ENCODE measurements at places on chromosomes 7 and 10. TPM values are rescaled to one million over a fixed set of nuclear protein-coding genes. Genes with fewer than 3 reads are reported as not detected.

Gene CYP2W1
- total RNA-seq, result not detected

Gene IFRD1
- 60.6 TPM for total RNA-seq

Gene CPVL
- total RNA-seq, result 28.0 TPM

Gene STOX1
- 5.8 TPM for total RNA-seq

Gene ACTL6B
- 0.33 TPM for total RNA-seq

Gene SPDYE8
- total RNA-seq, result not detected

DNA sequence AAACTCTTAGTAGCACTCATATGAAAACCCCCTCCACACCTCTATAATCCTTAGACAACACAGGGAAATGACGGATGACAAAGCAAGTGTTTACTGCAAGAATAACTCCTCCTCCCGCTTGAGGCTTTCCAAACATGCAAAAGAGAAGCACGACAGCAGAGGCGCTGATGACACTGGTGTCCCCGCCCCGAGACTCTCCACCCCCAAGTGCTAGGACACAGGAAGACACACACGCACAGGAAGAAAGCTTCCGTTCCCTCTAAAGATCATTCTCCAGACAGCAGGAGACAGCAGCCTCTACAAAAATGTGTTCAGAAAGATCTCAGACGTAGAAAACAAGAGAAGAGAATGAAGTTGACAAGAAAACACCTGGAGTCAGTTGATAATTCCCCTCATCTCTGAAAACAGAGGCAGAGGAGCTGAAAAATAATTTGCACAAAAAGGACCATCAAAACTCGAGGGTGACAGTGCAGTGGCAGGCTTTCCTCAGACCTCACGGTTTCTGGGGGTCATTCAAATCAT, 90.2 kb downstream of the DLG5 start:
- DNase-seq, result no peak
- H3K36me3 ChIP-seq, result peaks cover 20% of the 10 kb centered on the region
- no peak overlapping the region for H3K27ac ChIP-seq
- no peaks in the 10 kb centered on the region for H3K4me1 ChIP-seq
- H3K4me3 ChIP-seq, result no peak overlapping the region

DNA sequence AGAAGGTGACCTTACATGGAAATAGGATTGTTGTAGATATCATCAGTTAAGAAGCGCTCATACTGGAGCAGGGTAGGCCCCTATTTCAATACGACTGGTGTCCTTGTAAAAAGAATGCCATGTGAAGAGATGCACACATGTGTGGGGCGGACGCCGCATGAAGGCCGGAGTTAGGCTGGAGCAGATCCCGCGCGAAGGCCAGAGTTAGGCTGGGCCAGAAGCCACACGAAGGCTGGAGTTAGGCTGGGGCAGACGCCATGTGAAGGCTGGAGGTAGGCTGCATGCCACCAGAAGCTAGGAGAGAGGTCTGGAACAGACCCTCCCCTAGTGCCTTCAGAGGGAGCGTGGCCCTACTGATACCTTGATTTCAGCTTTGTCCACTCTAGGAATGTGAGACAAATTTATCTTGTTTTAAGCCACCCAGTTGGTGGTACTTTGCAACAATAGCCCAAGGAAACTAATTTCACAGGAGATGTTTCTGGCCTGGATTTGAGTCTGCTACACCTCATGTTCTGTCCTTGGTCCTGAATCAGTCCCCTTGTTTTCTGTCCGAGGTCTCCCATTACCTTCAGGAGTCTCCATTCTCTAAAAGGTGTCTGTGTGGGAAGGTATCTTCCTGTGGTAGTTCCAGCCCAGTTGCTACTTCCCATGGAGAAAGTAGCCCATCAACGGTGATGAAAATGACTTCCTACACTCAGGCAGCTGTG, 585.8 kb downstream of the LRMDA start:
- DNase-seq, result no peak
- no peaks in the 10 kb centered on the region for H3K36me3 ChIP-seq
- H3K4me1 ChIP-seq, result no peaks in the 10 kb centered on the region
- no peak overlapping the region for H3K27ac ChIP-seq
- H3K4me3 ChIP-seq, result no peak overlapping the region
- H3K27me3 ChIP-seq, result no peaks in the 10 kb centered on the region

DNA sequence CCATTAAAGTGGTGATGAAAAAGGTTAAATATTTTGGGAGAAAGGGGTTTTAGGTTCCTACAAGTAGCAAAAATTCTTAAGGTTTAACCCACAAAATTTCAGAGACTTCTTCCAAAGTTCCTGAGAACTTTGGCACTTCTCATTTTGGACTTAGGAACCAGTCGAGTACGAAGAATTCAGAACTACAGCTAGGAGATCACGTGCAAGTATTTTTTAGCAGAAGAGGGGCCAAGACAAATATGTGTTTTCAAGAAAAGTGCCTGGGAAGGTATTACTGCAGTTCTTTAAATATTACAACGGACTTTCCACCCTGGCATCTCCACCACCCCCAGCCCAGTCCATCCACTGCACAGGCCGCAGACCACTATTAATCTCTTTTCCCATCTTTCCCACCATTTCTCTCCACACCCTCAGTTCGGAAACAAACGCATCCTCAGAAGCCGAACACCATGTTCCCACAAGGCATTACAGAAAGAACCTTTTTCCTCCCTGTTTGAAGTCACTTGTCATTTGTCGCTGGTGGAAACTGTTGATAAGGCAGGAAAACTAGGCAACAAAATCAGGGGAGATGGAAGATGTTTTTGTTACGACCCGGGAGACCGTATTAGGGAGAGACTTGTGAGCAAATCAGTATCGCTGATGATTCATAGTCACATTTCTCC, 7.1 kb downstream of the INHBA start:
- H3K36me3 ChIP-seq, result no peaks in the 10 kb centered on the region
- H3K4me3 ChIP-seq, result no peak overlapping the region
- DNase-seq, result no peak
- no peak overlapping the region for H3K27ac ChIP-seq

DNA sequence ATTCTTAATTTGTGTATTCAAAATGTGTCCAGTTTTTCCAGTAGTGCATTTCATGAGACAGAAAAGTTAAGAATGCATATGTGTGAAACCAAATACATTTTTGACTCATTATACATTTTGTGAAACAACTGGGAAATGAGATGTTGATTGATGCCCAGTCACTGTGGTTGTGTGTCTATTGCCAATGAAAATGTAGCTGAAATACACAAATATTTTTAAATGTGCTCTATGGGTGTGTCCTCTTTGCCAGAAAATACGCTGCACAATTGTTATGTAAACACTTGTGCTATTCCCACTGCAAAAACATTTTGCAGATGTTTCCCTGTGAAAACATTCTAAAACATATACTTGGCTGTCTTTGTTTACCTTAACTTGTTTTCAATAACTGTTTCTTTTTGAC, 395.2 kb downstream of the TFEC start:
- H3K4me3 ChIP-seq, result no peak overlapping the region
- no peaks in the 10 kb centered on the region for H3K27me3 ChIP-seq
- H3K4me1 ChIP-seq, result no peaks in the 10 kb centered on the region
- no peak overlapping the region for H3K27ac ChIP-seq
- no peaks in the 10 kb centered on the region for H3K36me3 ChIP-seq

DNA sequence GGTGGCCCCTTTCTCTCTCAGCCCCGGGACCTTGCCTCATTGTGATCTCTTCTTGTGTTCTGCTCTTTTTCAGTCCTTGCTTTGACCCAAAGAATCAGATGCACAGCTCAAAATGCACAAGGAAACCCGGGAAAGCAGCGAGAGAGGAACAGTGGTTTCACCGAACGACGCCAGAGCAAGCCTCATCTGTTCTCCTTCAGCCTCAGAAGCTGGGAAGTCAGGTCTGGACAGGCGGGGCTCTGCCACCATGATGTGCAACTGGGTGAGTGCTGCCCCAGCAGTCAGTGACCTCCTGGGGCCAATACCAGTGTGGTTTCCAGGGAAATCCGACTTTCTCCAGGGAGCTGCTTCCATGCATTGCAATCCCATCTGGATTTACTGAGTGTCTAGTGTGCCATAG, 133.4 kb downstream of the PRKCQ start:
- H3K36me3 ChIP-seq, result no peaks in the 10 kb centered on the region
- no peaks in the 10 kb centered on the region for H3K27me3 ChIP-seq
- DNase-seq, result no peak
- H3K4me3 ChIP-seq, result no peak overlapping the region

DNA sequence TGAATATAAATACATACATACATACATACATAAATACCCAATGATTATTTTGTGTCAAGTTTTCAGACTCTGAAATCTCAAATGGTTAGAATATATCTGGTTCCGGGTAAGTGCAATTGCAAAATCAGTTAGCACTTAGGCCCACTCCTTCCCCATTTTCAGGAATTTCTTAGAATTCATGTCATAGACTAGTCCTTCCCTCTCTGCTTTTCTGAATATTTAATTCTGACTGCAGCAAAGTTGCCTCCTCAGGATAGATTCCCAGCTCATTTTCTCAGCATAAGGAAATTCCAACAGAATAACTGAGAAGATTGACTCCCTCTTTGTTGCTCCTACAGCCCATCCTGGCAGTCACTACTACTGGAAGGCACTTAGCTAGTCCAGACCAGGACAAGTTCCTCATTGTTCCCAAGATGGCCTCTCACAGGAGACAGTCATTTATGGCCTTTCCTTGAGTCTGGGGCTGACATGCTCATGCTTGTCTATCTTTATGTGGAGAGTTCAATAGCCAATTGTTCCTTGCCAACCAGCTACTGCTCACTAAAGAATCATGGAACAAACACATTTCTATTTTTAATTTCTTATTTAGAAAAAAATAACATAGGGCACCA, 142.9 kb upstream of the ITGB1 start:
- DNase-seq, result no peak
- peaks cover 4% of the 10 kb centered on the region for H3K4me1 ChIP-seq
- H3K27me3 ChIP-seq, result no peaks in the 10 kb centered on the region
- H3K4me3 ChIP-seq, result no peak overlapping the region
- no peak overlapping the region for H3K27ac ChIP-seq
- H3K36me3 ChIP-seq, result peaks cover 33% of the 10 kb centered on the region

DNA sequence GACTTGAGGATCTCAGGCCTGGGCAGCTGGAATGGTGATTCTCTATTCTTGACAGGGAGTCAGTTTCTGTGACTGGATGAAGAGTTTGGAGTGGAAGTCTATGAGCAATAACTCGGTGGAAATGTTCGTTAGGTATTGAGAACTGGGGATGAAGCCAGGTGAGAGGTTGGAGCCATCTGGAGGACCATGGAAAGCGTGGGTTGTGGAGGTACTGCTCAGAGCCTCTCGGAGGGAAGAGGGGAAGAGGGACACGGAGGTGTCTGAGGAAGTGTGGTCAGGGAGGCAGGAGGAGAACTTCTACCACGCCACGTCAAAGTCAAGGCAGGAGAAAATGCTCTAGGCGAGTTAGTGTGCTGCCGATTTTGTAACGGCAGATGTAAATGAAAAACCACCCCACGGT, 430.7 kb downstream of the DPP6 start:
- DNase-seq, result no peak
- no peak overlapping the region for H3K4me3 ChIP-seq
- no peak overlapping the region for H3K27ac ChIP-seq
- H3K27me3 ChIP-seq, result no peaks in the 10 kb centered on the region
- no peaks in the 10 kb centered on the region for H3K36me3 ChIP-seq
- H3K4me1 ChIP-seq, result no peaks in the 10 kb centered on the region

- peak; percentile 82 for DNase-seq
- H3K4me3 ChIP-seq, result 0 out of 3 replicates have a peak overlapping the region, but pooled peaks have one; percentile 9
- no peaks in the 10 kb centered on the region for H3K36me3 ChIP-seq
- H3K4me1 ChIP-seq, result no peaks in the 10 kb centered on the region
Observed at GRCh38 chr7:37643876-37644275, 39.7 kb upstream of the GPR141 start.

- H3K4me3 ChIP-seq, result no peak overlapping the region
- H3K36me3 ChIP-seq, result no peaks in the 10 kb centered on the region
- H3K27me3 ChIP-seq, result no peaks in the 10 kb centered on the region
- H3K27ac ChIP-seq, result no peak overlapping the region
- H3K4me1 ChIP-seq, result no peaks in the 10 kb centered on the region
Observed at GRCh38 chr10:78224602-78225001, 190.9 kb downstream of the RPS24 start.

GRCh38 chr10:22722626-22723169, 8.3 kb upstream of the PIP4K2A start:
- H3K4me1 ChIP-seq, result no peaks in the 10 kb centered on the region
- no peak for DNase-seq
- H3K27ac ChIP-seq, result no peak overlapping the region
- no peaks in the 10 kb centered on the region for H3K27me3 ChIP-seq
- H3K36me3 ChIP-seq, result no peaks in the 10 kb centered on the region

DNA sequence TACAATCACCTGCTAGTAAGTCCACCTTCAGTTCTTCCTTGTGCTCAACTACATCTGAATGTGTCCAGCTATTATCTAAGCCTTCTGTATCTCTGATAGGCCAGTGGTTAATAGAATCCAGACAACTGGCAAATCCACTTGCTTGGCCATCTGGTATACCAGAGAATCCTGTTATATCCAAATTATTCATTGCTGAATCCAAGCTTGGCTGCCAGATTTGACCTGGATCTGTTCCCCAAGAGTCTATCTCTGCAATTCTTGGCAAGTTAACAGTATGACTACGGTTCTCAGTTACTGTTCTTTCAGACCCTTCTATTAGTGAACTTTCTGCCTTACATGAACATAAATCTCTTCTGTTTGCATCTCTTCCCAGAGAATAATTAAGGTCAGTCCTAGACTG, 154.6 kb upstream of the TARP start:
- no peak overlapping the region for H3K27ac ChIP-seq
- H3K36me3 ChIP-seq, result no peaks in the 10 kb centered on the region
- DNase-seq, result no peak
- H3K27me3 ChIP-seq, result no peaks in the 10 kb centered on the region

DNA sequence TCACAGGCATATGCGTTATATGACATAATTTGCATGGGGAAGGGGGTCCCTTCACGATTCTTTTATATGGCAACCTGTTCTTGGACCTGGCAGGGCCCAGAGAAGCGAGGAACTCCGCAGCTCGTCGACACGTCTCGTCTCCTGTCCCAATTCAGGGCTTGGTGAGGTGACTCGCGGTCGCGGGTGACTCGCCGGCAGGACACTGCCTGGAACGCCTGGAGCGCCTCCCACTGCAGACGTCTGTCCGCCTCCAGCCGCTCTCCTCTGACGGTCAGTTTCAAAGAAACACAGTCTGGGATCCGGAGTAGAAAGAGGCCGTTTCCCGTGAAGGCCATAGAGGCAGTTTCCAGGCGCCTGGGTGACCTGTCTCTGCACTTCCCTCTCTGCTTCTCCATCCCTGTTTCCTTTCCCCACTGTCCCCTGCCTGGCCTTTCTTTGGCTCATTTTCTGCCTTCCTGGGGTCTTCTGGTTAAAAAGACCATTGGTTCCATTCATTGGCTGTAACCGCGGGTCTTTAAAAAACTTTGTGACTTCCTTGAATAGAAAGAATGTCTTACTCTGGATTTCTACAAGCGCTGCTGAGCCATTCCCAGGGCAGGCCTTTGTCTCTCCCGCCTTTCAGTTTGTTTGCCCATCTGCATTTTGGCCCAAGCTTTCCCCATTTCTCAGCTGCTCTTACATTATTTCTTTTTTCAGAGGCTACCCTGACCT, 1.2 kb downstream of the UPP1 start:
- peak overlapping the region; percentile 79 for H3K4me3 ChIP-seq
- H3K27ac ChIP-seq, result no peak overlapping the region
- peaks cover 9% of the 10 kb centered on the region for H3K4me1 ChIP-seq

GRCh38 chr10:71971769-71972555, 7.8 kb downstream of the CHST3 start:
- H3K4me3 ChIP-seq, result no peak overlapping the region
- no peaks in the 10 kb centered on the region for H3K36me3 ChIP-seq
- no peaks in the 10 kb centered on the region for H3K27me3 ChIP-seq
- peaks cover 3% of the 10 kb centered on the region for H3K4me1 ChIP-seq
- no peak for DNase-seq

- H3K4me3 ChIP-seq, result no peak overlapping the region
- DNase-seq, result no peak
- H3K4me1 ChIP-seq, result peaks cover 2% of the 10 kb centered on the region
- no peaks in the 10 kb centered on the region for H3K27me3 ChIP-seq
- H3K27ac ChIP-seq, result no peak overlapping the region
- H3K36me3 ChIP-seq, result peaks cover 32% of the 10 kb centered on the region
Observed at GRCh38 chr7:50631639-50632038, 66.4 kb upstream of the DDC start.
